ENCODE measurements at places on chromosomes 13 and 19. TPM values are rescaled to one million over a fixed set of nuclear protein-coding genes. Genes with fewer than 3 reads are reported as not detected.
A peak's percentile ranks its signal among the peaks of the same experiment; 100 is the strongest.

DNA sequence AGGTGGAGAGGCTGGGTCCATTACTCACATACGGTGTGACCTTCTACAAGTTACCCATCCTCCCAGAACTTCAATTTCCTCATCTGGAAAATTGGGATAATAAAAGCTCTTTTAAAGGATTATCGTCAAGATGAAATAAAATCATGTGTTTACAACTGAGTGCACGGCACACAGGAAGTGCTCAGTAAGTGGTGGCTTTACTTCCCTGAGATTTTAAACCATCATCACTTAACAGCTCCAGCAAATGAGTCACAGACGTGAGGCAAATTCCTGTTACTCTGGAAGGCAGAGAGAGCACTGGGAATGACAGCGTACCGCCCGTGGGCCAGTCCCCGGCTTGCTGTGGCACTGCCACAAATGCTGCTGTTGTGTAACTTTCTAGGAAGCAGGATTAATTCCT, 64.1 kb downstream of the MRPL57 start:
- DNase-seq: peak; percentile 77

- no peak for DNase-seq
These were observed 14.6 kb upstream of the ASF1B start for GRCh38 chr19:14150770-14151661.

- DNase-seq: peak; percentile 82
These were observed 2.3 kb downstream of the PPP1R15A start for GRCh38 chr19:48874303-48875135.

DNA sequence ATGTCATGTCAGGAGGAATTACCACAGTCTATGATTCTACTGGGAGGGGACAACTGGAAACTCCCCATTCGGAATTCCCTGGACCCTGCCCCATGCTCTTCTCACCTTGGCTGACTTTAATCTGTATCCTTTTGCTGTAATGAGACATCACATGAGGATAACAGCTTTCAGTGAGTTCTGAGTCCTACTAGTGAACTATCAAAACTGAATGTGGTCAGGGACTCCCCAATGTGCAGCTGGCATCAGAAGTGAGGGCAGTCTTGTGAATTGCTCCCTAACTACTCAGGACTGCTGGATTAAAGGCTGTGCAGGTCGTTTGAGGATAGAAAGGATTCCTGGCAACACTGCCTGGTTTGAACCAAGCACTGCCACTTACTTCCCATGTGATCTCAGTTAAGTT, 15.2 kb downstream of the SIGLEC7 start:
- no peak for DNase-seq

DNA sequence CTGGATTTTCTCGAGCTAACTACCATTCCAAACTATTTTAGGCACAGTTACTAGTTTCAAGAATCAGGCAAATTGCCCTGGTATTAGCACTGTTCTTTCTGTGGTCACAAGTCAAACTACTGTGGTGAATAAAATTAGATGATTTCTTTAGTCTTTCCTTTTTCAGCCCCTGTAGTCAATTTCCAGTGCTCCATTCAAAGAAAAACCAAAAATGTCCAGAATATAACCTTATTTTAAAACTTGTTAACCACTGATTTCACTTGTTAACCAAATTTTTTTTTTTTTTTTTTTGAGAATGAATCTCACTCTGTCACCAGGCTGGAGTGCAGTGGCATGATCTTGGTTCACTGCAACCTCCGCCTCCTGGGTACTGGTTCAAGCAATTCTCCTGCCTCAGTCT, 50.6 kb upstream of the USPL1 start:
- DNase-seq: no peak

GRCh38 chr19:1560286-1560882, 7.7 kb downstream of the MEX3D start:
- no peak for DNase-seq

Gene SLC25A41
- not detected for total RNA-seq

Gene KLK1
- total RNA-seq: not detected

Gene ARL11
- not detected for total RNA-seq

DNA sequence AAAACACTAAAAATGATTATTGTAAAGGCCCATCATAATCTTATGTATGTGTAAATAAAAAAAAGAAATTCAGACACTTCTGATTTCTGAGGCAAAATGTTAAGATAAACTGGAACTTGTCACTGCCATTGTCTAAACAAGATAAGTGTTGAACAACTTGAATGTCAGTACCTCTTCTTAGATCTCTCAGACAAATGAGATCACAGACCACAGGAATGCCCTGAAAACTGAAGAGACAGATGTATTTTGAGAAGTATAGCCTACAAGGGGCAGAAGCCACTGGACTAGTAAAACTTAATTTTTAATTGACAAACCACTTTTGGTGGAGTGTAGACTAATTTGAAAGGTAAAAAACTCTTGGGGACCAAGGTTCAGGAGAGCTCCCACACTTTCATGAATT, 375.5 kb upstream of the SLITRK5 start:
- no peak for DNase-seq

Gene RAX2
- not detected for total RNA-seq

DNA sequence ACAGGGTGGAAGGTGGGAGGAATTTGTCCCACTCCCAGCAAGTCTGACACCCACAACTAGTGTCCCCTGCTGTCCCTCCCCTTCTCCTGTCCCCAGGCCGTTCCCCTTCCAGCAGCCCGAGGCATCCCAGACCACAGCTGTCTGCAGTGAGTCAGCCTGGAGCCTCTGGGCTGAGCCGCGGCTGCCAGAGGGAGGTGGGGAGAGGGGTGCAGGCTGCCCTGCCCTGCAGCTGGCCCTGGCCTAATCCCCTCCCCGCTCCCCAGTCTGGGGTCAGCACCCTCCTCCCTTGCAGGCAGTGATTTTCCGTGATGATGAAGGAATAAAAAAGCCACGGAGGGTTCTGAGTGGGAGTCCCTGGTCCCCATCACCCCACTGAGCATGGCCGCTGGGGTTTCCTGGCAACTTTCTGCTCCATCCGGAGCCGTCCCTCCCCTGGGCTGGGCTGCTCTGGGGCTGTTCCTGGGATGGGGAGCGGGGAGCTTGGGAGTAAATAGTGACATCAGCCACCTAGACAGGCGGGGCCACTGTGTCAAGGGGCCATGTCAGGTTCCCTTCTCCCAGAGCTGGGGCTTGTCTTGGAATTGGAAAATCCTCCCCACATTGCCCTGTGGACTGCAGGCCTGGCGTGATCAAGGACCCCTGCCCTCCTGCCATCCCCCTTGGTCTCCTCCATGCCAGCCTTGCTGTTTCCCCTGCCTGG, 16.8 kb downstream of the SPC24 start:
- DNase-seq: peak; percentile 92

DNA sequence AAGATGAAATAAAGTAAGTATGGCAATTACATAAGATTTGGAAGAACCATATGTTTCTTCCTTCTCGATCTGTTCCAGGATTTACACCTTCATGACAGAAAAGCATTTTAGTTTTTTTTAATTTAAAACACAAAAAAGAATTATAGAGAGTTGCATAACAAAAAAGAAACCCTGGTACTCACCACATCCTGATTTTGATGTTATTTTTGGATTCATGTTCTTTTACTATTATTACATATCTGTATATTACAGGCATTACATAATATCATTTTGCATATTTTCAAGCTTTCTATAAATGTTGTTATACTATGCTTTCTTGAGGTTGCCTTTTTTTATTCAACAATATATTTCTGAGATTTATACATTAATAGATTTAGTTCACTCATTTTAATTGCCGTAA, 6.7 kb upstream of the KATNAL1 start:
- no peak for DNase-seq

DNA sequence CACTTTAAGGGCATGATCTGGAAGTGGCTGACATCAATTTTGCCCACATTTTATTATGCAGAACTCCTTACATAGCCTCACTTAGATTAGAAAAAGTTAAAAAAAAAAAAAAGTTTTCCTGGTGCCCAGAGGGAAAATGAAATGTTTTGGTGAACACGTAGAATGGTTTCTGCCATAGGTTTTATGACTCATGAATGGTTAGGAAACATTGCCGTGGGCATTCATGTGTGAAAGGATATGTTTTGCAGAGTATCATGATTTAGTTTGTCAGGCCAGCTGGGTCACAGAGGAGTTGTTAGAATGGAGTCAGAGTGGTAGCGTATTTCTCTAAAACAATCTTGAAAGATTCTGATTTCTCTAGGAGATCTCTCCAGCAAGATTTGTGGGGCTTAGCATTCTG, 133.8 kb downstream of the MRPL57 start:
- DNase-seq: peak; percentile 92

- DNase-seq: no peak
These were observed 17.7 kb downstream of the LSM14A start for GRCh38 chr19:34189917-34190425.

Gene ASF1B
- 86.6 TPM for total RNA-seq

DNA sequence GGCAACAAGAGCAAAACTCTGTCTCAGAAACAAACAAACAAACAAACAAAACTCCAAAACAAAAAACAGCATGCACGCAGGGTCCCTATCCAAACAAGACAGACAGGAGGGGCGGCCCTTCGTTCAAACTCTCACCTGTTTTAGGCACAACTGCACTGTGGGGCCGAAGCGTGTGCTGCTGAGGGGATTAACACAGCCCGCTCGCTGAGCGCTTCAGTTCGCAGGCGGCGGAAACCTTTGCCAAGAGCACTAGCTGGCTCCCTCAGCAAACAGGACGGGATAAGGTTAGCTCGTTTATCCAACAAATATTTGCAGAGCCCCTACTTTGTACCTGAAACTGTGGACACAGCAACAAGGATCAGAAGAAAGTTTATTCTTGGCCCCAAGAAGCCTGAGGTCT, 1.6 kb upstream of the ADPRHL1 start:
- no peak for DNase-seq

- peak; percentile 60 for DNase-seq
These were observed 957 bp upstream of the CCDC194 start for GRCh38 chr19:17394891-17395415.

GRCh38 chr19:56113074-56113632, 7.9 kb downstream of the ZNF787 start:
- DNase-seq: no peak

DNA sequence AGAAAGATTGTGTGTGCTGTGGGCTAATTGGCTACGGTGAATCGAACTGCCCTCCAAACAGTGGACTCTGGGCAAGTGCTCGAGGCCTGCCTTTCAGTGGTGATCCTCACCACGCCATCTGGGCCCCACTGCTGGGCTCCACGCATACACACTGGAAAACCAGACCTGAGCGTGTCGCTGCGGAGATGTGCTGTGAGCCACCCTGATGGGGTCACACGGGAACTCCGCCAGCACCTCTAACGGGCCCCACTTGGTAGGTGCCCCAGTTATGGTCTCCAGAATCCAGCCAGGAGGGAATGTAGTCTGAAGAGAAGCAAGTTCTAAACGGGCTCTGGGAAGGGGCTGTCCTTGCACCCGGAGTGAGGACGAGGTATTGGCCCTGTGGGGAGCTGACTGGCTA, 39.3 kb downstream of the C13orf46 start:
- DNase-seq: no peak

GRCh38 chr19:41328157-41328841, 18.3 kb downstream of the CCDC97 start:
- peak; percentile 63 for DNase-seq

- DNase-seq: no peak
These were observed 483.6 kb downstream of the PCDH20 start for GRCh38 chr13:60931858-60932546.

GRCh38 chr13:80070024-80070703, 270.8 kb downstream of the SPRY2 start:
- no peak for DNase-seq

GRCh38 chr13:28820099-28821051, at the start of gene MTUS2:
MTUS2 (plus strand) TSS chr13:28820339.
- DNase-seq: no peak

DNA sequence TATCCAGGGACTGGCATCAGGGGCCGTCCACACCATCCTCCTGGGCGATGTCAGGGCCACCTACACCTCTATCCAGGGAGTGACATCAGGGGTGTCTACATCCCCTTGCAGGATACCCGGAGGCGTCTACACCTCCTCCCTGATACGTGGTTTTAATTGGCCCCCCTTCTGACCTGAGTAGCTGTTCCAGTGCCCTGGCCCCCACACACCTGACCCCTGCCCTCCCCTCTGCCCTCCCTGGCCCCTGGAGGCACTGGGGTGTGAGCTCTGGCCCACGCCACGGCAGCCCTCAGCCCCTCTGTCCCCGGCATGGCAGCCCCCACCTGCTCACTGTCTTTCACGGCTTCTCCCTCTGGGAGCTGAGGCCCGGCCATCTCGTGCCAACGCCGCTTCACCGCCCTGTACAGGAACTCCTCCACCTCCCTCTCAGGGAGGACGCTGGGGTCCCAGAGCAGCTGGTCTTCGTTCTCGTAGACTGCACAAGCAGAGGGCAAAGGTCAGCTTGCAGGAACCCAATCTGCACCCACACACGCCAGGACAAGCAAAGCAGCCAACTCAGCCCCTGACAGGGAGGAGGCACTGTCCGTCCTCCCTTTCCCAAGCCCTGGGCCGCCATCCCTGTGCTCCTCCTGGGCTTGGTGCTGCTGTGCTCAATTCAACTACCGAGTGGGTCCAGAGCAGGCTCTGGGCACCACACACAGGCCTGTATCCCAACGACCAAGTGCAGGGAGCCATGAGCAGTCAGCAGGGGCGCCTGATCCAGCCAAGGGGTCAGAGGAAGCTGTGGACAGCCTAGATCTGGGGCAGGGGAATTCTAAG, 22.2 kb upstream of the PLPP2 start:
- DNase-seq: no peak

Gene ZNF441
- 5.4 TPM for total RNA-seq
